ENCODE measurements at places on chromosomes 6 and 20. TPM values are rescaled to one million over a fixed set of nuclear protein-coding genes. Genes with fewer than 3 reads are reported as not detected.

GRCh38 chr6:36625158-36625919 is 31.2 kb downstream of the SRSF3 start:
- no peak for DNase-seq

The RPS6KA2 gene
- 10.4 TPM for total RNA-seq

DNA sequence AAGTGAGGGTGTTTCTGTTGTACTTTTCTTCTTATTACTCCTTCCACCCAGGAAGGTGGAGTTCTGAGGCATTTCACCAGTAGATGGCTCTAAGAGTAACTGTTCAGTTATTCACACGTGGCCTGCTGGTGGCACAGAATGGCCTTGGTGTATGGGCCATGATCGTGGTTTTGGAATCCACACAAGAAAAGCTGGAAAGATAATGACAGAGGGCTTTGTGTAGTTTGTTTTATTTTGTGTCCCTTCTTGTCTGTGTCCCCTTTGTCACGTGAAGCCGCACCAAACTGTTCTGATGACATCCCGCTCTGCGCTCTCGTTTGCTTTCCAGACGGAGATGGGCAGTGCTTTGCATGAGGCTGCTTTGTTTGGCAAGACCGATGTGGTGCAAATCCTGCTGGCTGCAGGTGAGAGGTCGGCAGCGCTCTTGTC is 93.4 kb downstream of the ANKS1A start:
- DNase-seq: no peak

DNA sequence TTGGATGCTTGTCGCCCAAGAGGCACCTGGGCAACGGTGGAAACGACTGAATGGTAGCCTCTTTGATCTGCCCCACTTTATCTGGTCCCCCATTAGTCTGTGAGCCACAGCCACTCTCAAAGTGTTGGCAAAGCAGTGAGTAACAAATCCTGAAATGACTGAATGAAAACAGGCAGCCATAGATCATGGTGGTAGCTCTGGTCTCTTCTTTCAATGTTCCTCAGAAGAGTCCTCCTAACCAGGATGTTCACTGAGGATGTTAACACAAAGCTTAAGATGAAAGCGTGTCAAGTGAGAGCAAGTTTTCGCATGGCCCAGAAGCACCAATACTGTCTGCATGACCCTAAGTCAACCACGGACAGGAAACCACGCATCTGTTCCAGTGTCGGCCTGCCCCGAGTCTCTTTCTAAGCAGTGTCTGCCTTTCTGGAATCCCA is 107.3 kb downstream of the IRF4 start:
- DNase-seq: no peak

DNA sequence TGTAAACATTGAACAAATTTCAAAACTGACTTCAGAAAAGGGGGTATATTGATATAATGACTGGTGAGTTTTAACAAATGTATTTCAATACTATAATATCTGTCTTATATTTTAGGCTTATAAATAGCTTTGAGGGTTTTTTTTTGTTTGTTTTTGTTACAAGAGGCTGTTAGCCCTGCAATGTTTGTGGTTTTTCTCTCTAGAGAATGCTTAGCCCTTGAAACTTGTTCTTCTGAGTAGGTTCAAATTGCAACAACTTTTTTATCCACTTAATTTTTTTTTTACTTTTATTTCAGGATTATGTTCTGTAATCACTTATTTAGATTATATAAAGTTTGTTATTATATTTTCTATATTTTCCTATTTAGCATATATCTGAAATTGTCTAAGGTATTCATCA is 333.2 kb downstream of the RIMS1 start:
- no peak for DNase-seq

The PRPH2 gene
- total RNA-seq: 0.31 TPM

DNA sequence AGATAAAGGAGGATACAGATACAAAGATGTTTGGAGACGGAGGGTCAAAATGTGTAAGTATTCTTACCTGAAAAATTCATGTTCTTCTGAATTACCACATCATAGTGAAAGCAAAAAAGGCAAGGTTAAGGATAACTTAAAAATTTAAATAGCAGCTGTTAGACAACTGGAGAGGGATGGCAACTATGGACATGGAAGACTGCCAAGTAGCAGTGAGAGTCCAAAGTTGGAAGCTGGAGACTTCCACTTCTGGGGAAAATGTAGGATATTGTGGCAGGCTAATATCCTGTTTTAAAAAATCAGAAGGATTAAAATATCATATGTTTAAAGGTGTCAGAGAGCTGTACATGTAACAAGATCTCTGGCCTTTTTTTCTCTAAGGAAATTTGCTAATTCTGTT is 29.8 kb downstream of the SYCP2 start:
- no peak for DNase-seq

The LY6G6C gene
- total RNA-seq: 0.24 TPM

The MDN1 gene
- 110 TPM for total RNA-seq

GRCh38 chr6:158630938-158631616 is 13.5 kb downstream of the DYNLT1 start:
- DNase-seq: no peak

Data from H9 (cell line).